ENCODE measurements at places on chromosomes 5 and 9. TPM values are rescaled to one million over a fixed set of nuclear protein-coding genes. Genes with fewer than 3 reads are reported as not detected.
A peak's percentile ranks its signal among the peaks of the same experiment; 100 is the strongest.

DNA sequence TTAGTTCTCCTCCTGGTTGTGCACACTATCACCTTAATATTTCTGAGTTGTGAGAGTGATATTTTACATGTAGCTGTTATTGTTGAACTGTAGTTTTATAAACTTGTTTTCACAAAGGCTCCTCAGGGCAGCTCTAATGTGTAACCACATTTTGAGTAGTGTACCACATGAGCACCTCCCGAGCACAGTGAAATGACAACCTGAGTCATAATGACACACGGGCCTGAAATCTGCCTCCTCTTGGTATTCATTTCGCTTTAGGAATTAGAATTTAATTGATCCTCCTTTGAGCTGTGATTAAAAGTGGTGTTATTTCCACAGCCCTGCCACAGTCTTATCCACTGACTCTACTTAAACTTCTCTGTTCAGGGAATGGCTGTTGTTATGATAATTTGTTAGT lies 7.9 kb downstream of the MTRR start:
- DNase-seq: no peak

GRCh38 chr9:129489838-129490582 lies 130.9 kb downstream of the C9orf50 start:
- peak; percentile 45 for DNase-seq

GRCh38 chr9:14908295-14909180 lies 1.7 kb downstream of the FREM1 start:
- DNase-seq: no peak

DNA sequence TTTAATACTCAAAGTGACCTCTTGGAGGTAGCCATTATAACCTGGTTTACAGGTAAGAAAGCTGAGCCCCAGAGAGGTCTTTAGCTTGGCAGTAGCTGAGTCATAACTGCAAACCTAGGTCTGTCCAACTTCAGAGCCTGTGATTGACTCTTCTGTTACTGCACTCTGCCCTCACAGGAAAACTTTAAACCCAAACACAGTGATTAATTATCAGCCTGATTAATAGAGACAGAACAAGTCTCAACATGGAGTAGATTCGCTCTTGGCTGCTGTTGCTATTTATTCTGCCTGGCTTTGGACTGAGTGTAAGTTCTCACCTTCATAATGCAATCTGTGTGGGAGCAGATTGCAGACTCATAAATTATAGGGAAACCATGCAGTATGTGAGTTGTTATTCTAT lies 27.4 kb upstream of the TXN start:
- no peak for DNase-seq

DNA sequence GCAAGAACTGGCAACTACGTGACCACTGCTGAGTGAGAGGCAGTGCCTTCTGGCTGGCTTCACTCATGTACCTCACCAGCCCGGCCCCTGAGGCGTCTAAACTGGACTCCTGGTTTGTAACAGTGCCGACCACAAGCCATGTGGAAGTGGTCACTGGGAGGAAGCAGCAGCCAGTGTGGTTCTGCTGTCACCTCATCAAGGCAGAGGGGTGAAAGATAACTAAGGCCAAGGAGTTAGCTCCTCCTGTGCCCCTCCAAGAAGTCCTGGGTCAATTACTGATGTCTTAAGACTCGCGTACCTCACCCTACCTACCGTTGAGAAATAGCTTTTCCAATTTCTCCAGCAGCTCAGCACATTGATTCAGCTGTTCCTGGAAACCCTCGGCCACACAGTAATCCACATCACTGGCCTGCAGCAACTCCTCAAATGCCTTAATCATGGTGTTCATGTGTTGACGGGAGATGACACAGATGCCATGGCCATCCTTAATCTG lies 142.9 kb downstream of the CDK5RAP2 start:
- no peak for DNase-seq

GRCh38 chr5:138503487-138504270 lies 38.4 kb downstream of the EGR1 start:
- no peak for DNase-seq

- DNase-seq: no peak
Measured at GRCh38 chr9:93875330-93875729, 79.8 kb downstream of the BARX1 start.

GRCh38 chr9:105484226-105484625 lies 36.4 kb downstream of the FSD1L start:
- no peak for DNase-seq

DNA sequence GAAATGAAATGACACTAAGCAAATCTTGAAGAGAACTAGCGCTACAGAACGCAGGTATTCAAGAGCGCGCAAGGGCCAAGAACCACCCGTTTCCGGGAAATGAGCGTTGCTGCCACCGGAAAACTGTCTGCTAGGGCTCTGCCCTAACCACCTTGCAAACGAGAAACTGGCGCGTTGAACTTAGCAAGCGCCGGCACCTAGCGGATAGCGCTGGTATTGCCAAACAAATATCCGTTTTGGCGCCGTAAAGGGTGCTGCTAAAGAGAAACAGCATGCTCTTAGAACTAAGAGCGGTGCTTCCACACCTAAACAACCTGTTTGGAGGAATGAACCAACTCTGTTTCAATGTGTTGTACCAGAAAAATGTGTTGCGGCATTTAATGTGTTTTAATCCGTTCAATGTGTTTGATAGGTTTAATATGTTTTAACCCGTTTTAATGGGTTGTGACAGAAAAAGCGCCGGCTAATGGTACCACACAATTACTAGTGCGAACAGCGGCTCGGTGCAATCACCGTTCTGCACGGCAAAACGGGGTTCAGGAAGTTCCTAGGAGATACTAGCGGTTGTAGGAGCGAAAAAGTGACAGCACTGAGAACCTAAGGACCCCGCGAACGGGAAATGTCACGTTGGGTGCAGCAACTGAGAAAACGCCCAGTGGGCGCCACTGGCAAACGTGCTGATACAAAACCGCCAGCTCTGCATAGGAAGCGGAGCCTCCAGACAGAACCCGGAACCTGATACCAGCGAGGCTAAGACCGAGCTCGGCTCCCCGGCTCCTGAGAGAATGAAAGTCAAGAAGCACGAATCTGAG lies at the start of gene ANXA2R:
Gene ANXA2R (minus strand): TSS at position 33 of the 812 bp plus-strand sequence. CDS start 273 bp downstream, outside the sequence.
- peak; percentile 83 for DNase-seq

DNA sequence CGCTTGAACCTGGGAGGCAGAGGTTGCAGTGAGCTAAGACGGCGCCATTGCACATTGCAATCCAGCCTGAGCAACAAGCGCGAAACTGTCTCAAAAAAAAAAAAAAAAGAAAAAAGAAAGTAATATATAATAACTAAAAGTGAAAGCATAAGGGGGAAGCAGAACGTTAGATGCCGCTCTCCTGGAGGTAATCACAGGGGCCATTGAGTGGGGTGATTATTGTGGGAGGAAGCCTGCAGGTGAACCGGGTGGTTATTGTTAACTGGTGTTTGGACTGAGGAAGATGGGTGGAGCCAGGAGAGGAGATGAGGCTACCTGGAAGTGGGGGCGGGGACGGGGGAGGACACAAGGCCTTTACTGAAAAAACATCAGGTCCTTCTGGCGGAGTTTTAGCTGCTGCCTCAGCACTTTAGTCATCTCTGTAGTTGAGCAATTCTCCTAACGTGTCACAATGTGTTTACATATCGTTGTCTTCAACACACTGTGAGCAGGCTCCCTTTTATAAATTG lies 5.3 kb upstream of the TJP2 start:
- DNase-seq: no peak

- DNase-seq: no peak
Measured at GRCh38 chr5:36675282-36675681, 68.9 kb downstream of the SLC1A3 start.

DNA sequence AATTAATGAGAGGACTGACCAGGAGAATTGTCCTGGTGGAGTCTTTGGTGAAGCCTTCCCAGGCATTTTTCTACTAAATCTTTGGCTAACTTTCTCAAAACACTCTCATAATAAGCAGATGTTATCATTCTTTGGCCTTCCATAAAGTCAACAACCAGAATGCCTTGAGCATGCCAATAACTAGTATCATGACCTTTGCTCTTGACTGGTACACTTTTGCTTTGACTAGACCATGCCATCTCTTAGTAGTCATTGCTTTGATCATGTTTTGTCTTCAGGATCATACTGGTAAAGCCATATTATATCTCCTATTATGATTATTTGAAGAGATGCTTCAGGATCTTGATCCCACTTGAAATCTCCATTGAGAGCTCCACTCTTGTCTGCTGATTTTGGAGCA lies 506.9 kb downstream of the ELAVL2 start:
- no peak for DNase-seq

Gene SLC1A1
- total RNA-seq: 2.0 TPM

Gene PGGT1B
- 16.8 TPM for total RNA-seq

Gene SHOC1
- total RNA-seq: 0.09 TPM

Gene PCDHB2
- 0.56 TPM for total RNA-seq

Gene GARIN3
- total RNA-seq: not detected
